ENCODE measurements at places on chromosomes 13 and 19.

DNA sequence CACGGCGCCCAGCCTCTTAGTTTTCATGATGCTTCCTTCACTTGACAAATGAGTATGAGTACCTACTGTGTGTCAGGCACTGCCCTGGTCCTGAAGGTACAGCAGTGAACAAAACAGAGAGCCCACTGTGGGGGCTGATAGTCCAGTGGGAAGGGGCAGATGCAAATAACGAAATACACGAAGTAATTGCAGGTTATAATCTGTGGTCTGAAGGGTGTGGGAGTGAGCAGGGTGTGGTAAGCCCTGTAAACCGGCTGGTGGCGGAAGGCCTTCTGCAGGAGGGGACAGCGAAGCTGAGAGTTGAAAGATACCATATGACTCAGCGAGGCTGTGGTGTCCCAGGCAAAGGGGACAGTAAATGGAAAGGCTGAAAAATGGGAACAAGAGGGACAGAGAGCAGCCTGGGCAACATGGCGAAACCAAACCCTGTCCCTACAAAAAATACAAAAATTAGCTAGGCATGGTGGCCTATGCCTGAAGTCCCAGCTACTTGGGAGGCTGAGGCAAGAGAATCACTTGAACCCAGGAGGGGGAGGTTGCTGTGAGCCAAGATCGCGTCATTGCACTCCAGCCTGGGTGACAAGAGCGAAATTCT lies 60.5 kb downstream of the MAP4K1 start:
- no peak for DNase-seq

- no peak for DNase-seq
These were observed 68.4 kb downstream of the F2RL3 start for GRCh38 chr19:16957151-16957701.

GRCh38 chr19:17487284-17488121 lies 17.2 kb downstream of the SLC27A1 start:
- DNase-seq: no peak

GRCh38 chr19:13984875-13985741 lies 21.0 kb downstream of the RFX1 start:
- DNase-seq: no peak

DNA sequence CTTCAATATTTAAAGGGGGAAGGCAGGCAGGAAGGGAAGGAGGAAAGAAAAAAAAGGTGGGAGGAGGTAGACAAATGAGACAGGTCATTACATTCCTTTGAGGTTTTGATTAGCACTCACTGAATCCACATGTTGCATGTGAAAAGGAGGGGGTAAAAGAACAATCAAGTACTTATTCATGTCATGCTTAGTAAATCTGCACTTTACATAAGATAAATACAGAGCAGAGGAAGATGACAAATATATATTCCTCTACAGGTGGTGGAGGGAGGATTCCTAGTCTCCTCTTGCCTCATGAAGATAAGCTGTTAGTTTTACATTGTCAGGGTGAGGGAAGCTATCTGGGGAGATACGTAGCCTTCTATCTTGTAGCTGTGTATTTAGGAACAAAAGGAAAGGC lies 1645.4 kb upstream of the SPRY2 start:
- DNase-seq: no peak

- no peak for DNase-seq
These were observed 14.5 kb upstream of the PTPRS start for GRCh38 chr19:5355076-5355475.

GRCh38 chr19:39470724-39471339 lies 9.8 kb upstream of the TIMM50 start:
- DNase-seq: no peak

DNA sequence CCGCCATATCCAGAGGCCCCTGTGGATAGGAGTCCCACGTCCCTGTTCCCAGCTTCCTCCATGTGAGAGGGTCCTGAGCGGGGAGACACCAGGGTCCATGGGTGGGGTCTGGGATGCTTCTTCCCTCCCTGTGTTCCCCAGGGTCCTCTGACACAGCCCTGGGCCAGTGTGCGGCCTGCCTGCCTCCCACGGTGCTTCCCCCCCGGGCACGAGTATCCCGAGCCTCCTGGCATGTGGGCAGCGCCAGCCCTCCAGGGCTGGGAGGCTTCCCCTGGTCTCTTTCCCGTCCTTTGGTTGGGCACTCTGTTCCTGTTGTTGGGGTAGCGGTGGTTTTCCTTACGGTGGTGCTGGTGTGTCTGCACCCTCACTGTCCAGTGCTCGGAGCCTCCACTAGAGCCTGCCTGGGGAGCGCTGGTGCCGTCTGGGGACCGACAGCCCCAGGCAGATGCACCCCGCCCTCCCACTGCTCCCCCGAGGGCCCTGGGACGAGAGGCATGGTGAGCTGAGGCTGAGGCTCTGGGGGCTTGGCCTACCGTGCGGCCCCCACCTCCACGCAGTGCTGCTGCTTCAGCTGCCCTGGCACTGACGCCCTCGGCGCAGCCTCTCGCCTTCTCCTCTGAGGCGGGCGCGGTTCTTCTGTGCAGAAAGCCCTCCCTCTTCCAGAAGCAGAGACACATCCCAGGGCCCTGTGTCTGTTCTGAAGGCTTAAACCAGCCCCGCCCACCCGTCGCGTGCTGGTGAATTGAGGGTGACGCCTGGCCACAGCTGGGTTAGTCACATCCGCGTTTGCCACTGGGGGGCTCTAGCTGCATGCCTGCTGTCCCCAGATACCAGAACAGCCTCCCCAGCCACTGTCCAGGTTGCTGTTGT lies 27.9 kb downstream of the PLEKHJ1 start:
- DNase-seq: no peak

DNA sequence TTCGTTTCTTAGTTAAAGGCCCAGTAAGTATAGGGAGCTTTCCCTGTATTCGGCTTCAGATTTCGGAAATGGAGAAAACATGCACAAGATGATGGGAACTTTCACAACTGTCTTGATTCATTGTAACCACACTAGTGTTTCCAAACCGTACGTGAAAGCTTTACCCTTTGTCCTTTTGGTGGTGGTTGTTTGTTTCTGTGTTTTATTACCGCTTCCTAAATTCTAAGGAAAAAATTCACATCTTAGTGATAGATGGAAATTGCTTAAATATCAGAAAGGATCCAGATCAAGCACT lies 504 bp upstream of the VWA8 start:
- no peak for DNase-seq
